Activated CD4-positive, alpha-beta T cell treated with anti-CD3 and anti-CD28 coated beads, Interleukin-2, amount 50 U/mL, for 24 hours (primary cell): ENCODE measurements at places on chromosomes 2 and 18.

DNA sequence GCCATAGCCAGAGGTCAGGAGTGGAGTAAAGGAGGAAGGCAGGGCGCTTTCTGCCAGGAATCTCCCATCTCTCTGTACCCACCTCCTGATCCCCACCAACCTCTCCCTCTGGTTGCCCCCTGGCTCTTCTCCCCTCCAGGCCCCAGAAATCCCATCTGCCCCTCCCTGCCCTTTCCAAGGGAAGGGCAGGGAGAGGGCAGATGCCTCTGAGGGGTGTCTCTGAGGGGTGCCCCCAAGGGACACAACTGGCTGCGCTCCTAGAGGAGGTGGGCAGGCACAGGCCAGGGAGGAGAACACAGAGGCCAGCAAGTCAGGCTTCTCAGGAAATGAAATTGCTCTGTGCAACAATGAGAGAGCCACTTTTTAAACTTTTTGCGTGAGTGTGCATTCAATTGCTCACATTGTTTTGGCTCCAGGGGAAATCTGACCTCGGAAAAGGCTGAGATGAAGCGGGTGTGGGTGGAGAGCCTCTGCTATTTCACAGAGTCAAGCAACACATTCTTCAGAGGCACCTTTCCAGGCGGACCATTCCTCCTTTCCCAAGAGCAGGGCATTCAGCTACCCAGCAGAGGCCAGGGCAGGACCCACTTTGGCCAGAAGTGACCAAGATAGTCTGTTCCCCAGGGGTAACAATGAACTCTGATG lies 125.5 kb downstream of the SMAD7 start:
- DNase-seq = no peak

DNA sequence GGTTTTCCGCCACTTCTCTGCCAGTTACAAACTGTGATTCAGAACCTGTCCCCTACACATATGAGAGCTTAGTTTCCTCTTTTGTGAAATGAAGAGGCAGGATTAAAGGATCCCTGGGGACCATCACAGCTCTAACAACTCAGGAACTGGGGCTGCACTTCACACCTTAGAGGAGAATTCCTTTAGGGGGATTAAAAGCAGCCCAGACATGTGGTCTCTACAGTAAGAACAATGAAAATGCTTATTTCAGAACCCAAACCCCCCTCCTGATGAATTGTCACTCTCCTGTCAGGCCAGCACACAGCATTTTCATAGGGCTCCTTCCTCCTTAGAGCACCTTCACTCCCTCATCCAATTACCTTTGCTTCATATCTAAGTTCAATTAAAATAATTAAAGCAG lies 101.5 kb upstream of the NEDD4L start:
- DNase-seq = no peak

- no peak for DNase-seq
Measured at GRCh38 chr2:59779571-59779970, 773.9 kb downstream of the BCL11A start.

- DNase-seq = no peak
Measured at GRCh38 chr18:12606592-12607315, 51.2 kb downstream of the SPIRE1 start.

DNA sequence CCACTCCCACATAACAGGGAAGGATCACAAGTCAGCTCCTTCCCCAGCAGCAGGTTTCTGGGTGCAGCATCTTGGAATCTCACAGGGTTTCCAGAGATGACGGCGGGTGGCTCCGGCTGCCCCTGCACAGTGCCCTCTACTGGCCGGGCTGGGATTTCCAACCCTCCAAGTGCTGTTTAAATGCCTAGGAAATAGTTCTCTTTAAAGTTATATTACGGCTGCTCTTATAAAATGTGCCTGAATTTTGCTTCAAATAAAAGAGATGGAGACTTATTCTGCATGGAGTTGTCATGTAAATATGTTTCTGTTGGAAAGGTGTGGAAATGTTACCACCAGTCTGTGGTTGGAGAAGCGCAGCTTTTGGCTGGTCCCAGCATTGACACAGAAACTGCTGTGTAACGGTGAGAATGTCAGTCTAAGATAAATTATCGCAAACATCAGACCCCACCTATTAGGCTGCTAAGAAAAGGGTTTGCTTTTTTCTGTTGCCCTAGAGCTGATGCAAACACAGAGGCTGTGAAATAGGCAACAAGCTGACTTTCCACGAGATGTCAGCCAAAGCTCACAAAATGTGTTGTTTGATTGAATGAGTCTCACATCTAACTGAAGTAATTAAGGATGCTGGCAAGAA lies 3.3 kb upstream of the HJURP start:
- DNase-seq = peak; percentile 33

- DNase-seq = no peak
Measured at GRCh38 chr2:150136893-150137292, 350.6 kb downstream of the RND3 start.
